ENCODE measurements at places on chromosomes 11 and 22.

GRCh38 chr22:36744413-36744765 lies 31.5 kb downstream of the IFT27 start:
- no peak for DNase-seq

- no peak for DNase-seq
Observed at GRCh38 chr22:22769434-22770279, 118.0 kb upstream of the IGLL5 start.

GRCh38 chr22:50733521-50734342 lies 4.3 kb upstream of the ACR start:
- DNase-seq, result no peak

DNA sequence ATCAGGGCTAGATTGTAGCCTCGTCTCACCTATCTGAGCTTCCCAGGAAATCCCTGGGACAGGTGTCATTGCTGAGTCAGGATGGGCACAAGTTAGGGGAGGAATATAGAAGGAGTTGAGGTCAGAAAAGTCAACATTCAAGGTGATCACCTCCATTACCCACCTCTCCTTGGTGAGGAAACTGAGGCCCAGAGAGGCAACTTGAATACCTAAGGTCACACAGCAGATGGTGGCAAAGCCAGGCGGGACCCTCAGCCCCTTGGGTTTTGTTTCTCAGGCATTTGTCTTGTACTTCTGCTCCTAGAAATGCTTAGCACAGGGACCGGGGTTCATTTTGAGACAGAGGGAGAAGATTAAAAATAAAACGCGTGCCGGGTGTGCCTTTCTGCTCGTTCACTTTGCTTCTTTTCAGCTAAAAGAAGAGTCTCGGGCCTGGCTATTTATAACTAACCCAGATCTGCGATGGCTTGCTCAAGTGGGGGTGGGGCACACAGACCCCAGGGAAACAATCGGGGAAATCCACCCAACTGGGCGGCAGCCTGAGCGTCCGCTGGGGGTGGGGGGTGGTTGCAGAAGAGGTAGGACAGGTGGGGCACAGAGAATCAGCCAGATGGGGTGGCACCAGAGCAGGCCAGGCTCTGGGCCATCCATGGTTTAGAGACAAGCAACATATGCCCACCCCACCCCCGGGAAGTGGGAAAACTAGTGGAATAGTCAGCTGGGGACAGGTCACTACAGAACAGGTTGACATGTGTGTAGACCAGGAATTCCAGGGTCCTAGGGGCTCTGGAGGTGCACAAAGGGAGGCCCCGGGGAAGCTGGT lies 3.9 kb upstream of the GNAZ start:
- no peak for DNase-seq

- peak; percentile 13 for DNase-seq
Observed at GRCh38 chr22:39522567-39523300, 2.4 kb downstream of the ATF4 start.

- DNase-seq, result peak; percentile 97
Observed at GRCh38 chr11:65111744-65112545, at the start of gene TM7SF2. TSS of gene TM7SF2 (plus strand) at chr11:65111872. CDS start at chr11:65112016, 144 bp downstream.

GRCh38 chr22:16847271-16847670 lies 22.1 kb upstream of the XKR3 start:
- no peak for DNase-seq

GRCh38 chr22:21978564-21979386 lies 3.8 kb downstream of the TOP3B start:
- DNase-seq, result no peak

DNA sequence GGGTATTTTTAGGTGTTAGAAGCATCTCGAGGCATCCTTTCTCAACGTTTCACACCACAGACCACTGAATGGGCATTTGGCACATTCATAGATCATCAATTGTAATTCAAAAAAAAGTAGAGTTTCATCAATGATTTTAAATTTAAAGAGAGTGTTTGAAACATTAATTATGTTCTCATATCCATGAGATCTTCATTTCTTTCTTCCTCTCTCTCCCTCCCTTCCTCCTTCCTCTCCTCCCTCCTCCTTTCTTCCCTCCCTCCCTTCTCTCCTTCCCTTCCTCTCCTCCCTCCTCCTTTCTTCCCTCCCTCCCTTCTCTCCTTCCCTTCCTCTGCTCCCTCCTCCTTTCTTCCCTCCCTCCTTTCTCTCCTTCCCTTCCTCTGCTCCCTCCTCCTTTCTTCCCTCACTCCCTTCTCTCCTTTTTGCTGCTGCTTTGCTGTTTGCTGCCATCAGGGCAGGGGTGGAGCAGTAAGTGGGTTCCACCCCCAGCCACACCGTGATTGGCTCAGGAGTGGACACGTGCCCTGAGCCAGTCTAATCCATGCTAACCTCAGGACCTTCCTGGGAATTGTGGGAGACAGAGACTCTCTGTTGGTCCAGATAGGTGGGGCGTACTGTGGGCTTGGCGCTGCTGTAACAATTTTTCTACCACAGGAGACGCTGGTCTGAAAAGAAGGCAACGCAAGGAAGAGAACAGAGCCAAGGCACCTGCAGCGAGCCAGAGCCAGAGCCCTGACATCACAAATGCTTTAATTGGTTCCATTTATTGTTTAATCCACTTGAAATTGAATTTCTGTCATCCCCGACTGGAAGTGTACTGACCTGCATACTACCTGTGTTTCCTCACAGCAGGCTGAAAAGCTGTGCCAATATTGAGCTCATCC lies 33.7 kb upstream of the APOBEC3A start:
- DNase-seq, result peak; percentile 55

GRCh38 chr22:17085277-17086181 lies 729 bp downstream of the IL17RA start:
- no peak for DNase-seq

DNA sequence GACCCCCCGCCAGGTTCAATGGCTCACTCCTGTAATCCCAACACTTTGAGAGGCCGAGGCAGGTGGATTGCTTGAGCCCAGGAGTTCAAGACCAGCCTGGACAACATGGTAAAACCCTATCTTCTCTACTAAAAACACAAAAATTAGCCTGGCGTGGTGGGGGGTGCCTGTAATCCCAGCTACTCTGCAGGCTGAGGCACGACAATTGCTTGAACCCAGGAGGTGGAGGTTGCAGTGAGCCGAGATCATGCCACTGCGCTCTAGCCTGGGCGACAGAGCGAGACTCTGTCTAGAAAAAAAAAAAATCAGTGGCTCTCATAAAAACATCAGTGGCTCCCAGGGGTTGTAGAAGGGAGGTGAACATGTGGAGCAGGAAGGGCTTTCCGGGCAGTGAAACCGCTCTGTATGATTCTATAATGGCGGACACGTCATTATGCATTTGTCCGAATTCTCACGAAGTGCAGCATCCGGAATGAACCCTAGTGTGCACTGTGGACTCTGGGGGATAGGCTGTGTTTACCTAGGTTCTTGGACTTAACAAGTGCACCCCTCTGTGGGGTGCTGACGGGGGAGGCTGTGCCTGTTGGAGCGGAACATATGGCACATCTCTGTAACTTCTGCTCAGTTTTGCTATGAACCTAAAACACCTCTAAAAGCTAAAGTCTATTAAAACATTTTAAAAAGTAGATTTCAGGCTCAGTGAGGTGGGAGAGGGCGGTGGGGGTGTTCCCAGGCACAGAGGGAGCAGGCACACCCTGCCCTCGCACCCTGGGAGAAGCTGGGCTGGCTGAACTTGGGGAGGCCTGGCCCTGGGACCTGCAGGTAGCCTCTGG lies 49.1 kb upstream of the SEPTIN5 start:
- DNase-seq, result no peak

- no peak for DNase-seq
Observed at GRCh38 chr11:101466352-101466751, 117.5 kb downstream of the TRPC6 start.

- no peak for DNase-seq
Observed at GRCh38 chr11:71381781-71382505, 66.2 kb downstream of the DHCR7 start.

- no peak for DNase-seq
Observed at GRCh38 chr22:20110359-20110985, 5.4 kb upstream of the RANBP1 start.

GRCh38 chr11:116861539-116861938 lies 24.1 kb upstream of the APOA1 start:
- peak; percentile 26 for DNase-seq

All from RWPE1 (cell line).